ENCODE measurements at places on chromosomes 6 and 20.

DNA sequence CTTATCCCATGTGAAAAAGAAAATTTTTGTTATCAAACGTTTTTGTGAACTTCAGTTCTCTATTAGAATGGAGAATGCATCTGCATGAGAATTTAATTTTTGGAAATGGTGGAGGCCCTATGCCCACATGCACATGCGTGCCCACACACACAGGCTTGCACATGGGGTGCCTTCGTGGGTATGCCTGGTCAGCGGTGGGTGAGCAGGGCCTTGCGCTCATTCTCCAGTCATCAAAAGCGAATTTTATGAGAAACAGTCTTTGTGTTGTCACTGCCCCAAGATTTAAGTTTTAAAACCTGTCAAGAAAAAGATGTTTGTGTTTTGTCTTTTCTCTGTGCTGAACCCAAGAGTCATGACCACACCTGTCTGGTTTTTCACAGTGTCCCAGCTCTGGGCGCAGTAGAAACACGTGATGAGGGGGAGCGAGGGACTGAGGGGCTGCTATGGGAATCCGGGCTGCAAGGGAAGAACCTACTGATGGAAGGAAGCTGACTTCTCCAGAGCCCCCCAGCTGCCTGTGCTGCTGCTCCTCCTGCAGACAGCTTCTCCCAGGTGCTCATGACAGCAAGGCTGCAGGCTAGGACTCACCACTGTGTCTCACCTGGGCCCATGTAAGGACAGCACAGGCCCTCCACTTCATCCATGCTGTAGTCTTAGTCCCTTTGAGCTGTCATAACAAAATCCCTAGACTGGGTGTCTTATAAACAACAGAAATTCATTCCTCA, 153.6 kb downstream of the SYCP2 start:
- no peak for DNase-seq

GRCh38 chr6:26400626-26401025, 1.4 kb upstream of the BTN3A1 start:
- no peak for DNase-seq

DNA sequence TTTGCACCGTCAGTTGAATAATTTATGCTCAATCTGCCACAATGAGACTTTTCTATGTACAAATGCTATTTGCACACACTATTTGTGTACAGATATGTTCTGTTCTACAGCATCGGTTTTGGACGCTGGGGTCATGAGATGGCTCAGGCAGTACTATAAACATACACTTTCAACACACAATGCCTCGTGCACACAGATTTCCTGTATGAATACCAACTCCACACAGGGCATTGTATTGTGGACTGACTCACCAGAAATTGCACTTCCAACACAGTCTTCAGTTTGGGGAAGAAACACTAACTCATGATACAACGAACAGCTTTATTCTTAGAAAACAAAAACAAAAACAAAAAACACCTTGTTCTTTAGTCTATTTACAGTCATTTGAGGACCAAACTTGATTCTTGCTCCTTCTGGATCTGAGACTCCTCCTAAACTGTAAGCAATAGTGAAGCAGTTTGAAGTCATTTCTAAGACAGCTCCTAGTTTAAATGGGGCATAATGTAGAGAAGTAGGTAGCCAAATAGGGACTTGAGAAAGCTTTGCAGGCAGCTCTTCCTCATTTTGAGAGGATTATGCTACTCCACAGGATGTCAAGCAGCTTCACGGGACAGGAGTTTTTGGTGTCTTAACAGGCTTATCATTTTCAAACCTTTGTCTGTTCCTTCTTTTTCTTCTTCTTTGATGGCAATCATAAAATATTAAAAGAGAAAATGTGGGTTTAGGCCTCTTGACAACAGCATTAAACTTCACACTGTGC, 33.7 kb downstream of the GJA10 start:
- DNase-seq: no peak

- DNase-seq: no peak
Observed at GRCh38 chr6:53090576-53090975, 25.4 kb downstream of the FBXO9 start.

DNA sequence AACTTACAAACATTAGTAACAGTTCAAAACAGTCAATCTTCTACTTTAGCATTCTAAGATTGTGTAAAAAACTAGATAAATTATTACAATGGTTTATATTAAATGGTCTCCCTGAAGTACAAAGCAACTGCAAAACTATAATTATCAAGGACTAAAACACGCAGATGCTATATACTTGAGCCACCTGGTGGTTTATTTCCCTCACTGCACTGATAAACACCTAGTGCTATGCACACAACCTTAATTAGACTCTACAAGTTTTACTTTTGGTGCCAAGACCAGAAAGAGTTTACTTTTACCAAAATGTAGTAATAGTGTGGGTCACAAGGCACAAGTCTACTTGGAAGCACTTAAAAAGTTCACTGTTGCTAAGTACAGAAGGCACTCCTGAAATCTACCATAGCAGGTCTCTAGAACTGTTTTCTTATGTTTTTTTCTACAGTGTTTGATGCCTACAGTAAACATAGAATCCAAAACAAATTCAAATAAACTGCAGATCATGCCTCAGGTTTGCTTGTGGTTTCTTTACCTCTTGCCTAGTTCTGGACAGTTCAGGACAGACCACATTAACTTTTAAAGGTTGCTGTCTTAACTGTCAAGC, 49.2 kb downstream of the GMDS start:
- peak; percentile 19 for DNase-seq

- DNase-seq: no peak
Observed at GRCh38 chr6:11526156-11526505, 11.4 kb upstream of the TMEM170B start.

DNA sequence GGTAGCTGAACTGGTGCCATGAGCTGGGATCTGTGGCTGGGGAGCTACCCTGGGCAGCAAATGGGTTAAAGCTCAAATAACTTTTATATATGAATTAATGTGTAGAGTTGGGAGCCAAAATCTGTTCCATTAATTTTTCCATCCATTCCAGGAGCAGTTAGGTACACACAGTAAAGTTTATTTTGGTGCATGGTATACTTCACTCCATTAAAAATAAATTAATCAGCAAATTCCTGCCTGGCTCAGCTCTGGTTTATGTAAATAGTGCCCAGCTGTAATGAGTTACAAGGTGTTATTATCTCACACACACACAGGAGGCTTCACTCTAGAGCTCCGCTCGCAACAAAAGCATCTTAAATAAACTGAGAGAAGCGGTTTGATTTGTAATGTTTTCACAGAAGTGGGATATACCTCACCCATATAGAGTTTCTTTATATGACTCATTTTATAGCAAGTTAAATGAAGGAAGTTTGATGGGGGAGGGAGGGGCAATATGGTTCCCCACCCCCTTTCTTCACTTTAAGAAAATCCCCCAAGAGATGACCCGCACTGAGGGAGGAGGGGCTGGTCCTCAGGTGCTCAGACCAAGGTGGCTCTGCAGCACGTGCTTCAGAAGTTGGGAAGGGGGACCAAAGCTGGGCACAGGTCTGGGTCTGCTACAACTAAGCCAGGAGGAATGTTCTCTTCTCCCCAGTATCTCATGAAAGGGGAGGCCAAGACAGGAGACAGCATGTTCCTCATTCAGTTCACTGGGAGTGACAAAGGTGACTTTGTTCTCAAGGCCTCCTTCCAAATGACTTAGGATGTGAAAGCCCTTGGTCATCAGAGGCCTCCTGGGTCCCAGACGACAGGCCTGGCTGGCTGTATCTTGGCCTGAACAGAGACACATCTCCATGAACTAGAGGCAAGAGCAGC, 10.5 kb upstream of the FAM83C start:
- DNase-seq: no peak

DNA sequence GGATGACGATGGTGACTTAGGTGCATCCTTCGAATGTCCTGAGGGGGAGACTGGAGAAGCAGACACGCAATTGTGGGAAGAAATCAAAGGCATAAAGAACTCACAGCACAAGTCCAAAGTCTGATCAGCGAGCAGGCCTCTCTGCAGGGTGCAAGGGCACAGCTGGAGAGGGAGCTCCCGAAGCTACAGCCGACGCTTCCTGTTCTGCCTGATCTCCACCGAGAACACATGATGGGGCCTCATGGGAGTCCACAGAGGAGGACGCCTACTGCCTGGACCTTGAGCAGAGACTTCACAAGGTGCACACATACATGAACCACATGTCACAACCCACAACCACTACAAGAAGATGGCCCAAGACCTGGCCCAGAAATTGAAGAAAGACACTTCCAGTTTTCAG, 51.4 kb downstream of the RIN2 start:
- no peak for DNase-seq

DNA sequence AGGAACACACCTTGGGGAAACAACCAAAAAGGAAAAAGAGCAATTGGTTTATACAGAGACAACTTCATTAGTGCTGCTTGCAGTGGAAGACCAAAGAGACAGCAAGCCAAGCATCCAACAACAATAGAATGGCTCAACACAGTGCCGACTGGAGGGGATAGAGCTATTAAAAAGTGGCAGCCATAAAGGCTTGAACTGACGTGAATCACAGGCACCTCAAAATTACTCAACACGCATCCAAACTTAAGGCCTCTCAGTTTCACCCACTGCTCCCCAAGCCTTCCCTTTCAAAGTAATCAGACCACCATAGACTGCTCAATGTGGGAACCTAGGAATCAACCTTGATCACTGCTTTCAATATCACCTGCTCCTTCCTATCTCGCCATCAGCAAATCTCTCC, 9.7 kb downstream of the TNFRSF21 start:
- no peak for DNase-seq

DNA sequence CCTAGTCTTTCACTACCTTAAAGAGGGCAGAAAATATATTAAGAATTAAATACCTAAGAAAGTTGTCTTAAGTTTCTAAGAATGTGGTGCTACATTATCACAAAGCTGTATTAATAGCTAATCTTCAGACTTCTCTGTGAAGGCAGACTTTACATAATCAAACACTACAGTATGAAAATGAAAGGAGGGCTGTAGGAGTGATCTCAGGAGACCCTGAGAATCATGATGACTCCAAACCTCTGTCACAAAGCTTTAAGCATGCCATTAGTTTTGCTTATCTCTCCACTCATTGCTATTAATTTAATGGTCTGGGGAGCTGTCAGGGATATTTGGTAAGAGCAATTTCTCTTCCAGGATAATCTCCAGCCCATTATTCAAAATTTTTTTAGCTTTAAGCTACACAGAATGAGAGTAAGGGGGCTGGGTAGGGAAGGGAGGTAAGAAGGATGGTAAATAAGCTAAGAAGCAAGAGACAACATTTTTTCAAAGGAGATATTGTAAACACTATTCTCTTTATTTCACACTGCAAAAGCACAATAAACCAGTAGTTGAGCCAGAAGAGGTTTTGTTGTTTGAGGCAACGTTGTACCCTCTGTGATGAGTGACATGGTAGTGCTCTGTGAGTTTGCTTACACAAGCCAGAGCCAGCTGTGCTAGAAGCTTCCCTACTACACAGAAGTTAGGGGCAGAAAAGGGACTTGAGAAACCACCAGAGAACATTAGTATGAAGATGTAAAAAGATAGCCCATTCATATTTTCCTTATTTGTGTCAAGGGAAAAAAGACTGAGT, 258.8 kb downstream of the GMDS start:
- no peak for DNase-seq

- DNase-seq: no peak
Observed at GRCh38 chr6:70668499-70668812, 773 bp downstream of the SMAP1 start.

DNA sequence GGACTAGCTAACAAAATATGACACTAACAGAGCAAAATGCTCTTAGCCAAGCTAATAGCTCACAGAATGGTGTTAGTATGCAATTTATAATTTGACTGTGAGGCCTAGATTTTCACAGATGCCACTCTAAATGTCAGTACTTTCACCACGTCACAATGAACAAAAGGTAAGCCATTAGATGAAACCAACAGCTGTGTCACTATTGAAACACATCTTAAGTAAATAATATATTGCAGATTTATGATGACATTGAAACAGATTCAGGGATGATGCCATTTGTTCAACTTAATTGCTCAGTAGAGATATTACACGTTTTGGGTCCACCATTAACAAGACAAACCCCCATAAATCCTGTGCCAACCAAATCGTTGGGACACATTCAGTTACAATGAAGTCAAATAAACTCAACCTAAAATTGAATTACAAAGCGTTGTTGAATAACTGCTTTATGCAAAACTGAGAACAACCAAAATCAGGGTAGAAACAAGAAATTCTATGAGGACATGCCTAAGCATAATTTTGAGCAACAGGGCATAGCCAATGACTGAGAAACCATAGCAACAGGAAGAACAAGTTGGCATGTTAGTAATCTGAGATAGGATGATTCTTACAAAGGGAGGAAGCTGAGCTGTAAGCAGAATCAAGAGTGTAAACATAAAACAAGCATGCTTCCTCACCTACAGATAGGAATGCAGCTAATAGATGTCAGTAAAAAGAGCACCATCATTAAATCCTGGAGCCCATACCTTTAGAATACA, 85.6 kb upstream of the KHDRBS2 start:
- DNase-seq: no peak

DNA sequence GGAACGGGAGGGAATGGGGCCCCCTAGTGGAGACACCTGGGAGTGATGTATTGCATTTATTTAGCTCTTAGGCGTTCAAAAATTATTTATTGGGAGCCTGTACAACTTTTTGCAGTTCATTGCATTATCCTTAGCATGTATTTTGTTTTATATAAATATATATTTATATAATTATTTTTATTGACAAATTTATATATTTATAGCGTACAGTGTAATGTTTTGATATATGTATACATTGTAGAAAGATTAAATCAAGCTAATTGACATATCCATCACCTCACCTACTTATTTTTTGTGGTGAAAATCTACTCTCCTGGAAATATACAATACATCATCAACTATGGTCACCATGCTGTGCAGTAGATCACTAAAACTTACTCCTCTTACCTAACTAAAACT, 975 bp downstream of the SIRT5 start:
- no peak for DNase-seq

- no peak for DNase-seq
Observed at GRCh38 chr20:61742097-61742825, 323.4 kb downstream of the TAF4 start.

DNA sequence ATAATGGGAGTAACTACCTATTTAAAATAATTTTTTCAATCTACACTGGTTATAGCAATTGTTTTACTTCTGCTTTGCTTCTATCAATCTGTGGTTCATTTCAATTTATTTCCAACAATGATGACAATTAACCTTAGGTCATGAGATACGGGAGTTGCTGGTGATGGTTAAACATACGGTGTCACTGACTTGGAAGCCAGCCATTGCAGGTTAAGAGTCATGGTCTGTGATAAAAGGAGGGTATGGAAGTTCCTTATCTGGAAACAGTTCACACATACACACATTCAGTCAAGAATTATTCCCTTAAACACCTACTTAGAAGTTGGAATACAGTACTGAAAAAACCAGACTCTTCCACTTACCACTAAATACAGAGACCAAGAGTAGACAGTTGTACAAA, 180.0 kb downstream of the KIF16B start:
- no peak for DNase-seq

DNA sequence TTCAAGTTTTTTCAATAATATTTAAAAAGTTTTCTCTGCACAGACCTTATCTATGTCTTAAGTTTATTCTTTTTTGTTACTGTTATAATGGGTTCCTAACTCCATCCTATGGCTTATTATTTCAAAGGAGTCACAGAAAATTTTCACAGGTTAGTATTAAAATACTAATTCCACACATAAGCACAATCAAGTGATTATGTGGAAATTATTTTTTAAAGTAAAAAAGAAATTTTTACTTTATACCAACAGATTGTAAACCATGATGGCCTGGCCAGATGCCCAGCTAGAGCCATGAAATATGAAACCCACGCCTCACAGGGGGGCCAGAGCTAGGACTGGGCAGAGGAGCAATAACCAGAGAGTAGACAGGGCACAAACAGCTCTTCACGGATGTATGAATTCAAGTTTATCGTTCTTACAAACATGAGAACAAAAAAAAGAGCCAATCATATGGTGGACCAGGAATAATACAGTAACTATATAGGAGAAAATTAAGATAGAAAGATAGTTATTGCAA, 34.0 kb downstream of the NUDT3 start:
- DNase-seq: no peak

All from activated CD4-positive, alpha-beta T cell treated with anti-CD3 and anti-CD28 coated beads for 24 hours (primary cell).